ENCODE measurements at places on chromosomes 11 and 22. TPM values are rescaled to one million over a fixed set of nuclear protein-coding genes. Genes with fewer than 3 reads are reported as not detected.

Gene VPREB3
- not detected for total RNA-seq

Gene TCN1
- not detected for total RNA-seq

Gene CUL5
- 25.1 TPM for total RNA-seq

Gene TMEM191B
- 0.75 TPM for total RNA-seq

Gene OR51E1
- 2.5 TPM for total RNA-seq

Gene MRGPRE
- total RNA-seq, result 0.65 TPM

Gene OR5AP2
- not detected for total RNA-seq

Gene OR51T1
- not detected for total RNA-seq
